Retina (tissue), 1 donor: ENCODE measurements at places on chromosomes 5 and 9.

GRCh38 chr9:110050925-110051355, 157.0 kb downstream of the C9orf152 start:
- DNase-seq, result no peak

DNA sequence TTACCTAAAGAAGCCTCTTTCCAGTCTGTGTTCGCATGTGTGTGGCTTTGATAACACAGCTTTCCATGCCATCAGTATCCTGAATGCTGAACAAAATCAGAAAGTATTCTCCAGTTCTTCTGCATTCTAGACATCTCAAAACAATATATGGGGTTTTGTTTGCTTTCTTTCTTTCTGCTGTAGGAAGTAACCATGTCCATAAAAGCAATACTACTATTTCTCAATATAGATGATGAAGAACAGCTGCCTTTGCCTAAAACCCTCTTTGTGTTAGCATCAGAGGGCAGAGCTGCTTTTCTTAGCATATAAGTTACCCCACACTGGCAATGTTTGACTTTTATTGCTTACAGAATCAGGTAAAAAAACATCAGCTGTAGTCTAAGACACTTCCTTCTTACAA, 963.6 kb downstream of the CDH12 start:
- no peak for DNase-seq

- no peak for DNase-seq
Measured at GRCh38 chr5:60718166-60718892, 18.4 kb upstream of the DEPDC1B start.

- DNase-seq, result no peak
Measured at GRCh38 chr5:157993201-157993600, 134.3 kb upstream of the CLINT1 start.

GRCh38 chr9:13718086-13718485, 438.6 kb upstream of the MPDZ start:
- no peak for DNase-seq
